ENCODE measurements at places on chromosomes 5 and 9.

DNA sequence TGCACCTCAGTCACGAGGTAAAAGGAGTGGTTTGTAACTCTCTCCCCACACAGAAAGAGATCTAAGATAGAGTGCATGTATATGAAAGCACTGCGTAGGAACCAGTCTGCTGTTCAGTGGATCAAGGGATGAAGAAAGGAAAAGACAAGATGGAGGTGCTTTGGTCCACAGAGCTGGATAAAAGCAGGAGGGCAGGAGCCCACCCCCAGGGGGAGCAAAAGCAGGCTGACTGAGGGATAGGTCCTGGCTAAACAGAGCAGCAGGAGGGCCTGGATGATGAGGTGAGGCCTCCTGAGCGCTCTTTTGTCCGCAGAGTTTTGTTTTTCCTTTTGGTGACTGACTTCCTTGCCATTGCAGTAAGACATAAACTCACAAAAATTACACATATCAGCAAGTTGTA is 293.5 kb upstream of the C9orf72 start:
- DNase-seq: no peak

DNA sequence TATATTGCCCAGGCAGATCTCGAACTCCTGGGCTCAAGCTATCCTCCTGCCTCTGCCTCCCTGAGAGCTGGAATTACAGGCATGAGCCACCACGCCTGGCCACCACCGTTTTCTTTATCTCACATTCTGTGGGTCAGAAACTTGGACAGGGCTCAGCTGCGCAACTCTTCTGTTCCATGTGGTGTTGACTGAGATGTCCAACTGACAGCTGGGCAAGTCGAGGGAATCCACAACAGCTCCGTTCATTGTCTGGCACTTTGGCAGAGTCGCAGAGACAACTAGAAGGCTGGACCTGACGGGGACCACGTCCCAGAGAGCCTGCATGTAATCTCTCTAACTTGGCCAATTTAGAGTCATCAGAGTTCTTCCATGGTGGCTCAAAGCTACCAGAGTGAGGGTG is 36.2 kb upstream of the AOPEP start:
- DNase-seq: no peak

- DNase-seq: no peak
Measured at GRCh38 chr5:18761801-18762200, 1127.5 kb downstream of the TAF11L14 start.

- no peak for DNase-seq
Measured at GRCh38 chr9:95556521-95556920, 39.8 kb upstream of the PTCH1 start.

- DNase-seq: no peak
Measured at GRCh38 chr5:160108124-160108523, 11.1 kb downstream of the PWWP2A start.

- no peak for DNase-seq
Measured at GRCh38 chr5:127849408-127849807, 146.2 kb downstream of the CCDC192 start.

DNA sequence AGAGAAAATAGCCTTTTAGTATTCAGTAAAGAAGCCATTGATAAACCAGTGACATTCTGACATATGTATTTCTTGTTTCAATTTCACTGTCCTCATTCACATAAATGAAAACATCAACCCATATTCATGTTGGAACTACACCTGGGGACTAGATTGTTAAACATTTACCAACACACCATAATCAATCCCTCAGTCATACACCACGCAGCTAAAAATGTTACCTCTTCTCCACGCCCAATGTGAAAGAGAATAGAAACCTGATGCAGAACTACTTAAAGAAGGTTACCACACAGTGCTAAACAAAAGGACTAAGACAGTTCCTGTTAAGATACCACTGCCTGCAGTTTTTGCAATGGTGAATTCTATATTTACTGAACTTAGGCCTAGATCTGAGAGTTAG is 518.9 kb downstream of the PRELID2 start:
- DNase-seq: no peak

- DNase-seq: no peak
Measured at GRCh38 chr5:66538126-66538525, 58.1 kb upstream of the MAST4 start.

GRCh38 chr9:91734371-91734981 is 215.6 kb downstream of the ROR2 start:
- no peak for DNase-seq

GRCh38 chr5:142426129-142427014 is 101.6 kb upstream of the SPRY4 start:
- DNase-seq: no peak

- no peak for DNase-seq
Measured at GRCh38 chr5:57137401-57137800, 36.5 kb upstream of the GPBP1 start.

- no peak for DNase-seq
Measured at GRCh38 chr5:169404223-169404622, 103.3 kb upstream of the SLIT3 start.

- no peak for DNase-seq
Measured at GRCh38 chr5:153829510-153830065, 209.1 kb downstream of the FAM114A2 start.

DNA sequence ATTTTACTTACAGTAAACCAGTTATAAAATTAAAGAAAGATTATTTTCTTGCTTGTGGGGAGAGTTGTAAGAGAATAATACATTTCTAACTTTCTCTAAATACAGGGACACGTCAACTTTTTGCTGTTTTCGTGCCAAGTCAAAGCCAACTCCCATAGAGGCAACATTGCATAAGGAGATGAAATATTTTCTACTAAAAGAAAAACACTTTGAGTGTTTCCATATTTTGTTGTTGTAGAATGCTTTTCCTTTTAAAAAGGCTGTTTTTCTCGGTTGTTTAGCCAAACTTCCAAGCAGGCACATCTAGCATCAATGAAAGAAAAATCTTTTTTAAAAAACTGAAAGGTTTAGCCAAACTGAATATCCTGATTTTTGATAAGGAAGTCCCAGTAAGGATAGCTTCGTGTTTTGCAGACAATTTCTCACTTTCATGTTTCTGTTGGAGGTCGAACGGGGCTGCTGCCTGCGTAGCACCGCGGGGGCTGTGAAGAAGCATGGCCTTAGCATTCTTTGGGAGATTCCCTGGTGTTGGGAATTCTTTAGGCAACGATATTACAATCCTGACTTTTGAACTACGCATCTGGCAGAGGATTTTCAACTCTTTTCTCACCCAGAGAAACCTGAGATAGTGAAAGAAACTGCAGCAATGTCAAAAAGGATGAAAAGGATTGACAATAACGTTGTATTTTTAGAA is 108.1 kb upstream of the FBXL7 start:
- DNase-seq: no peak

DNA sequence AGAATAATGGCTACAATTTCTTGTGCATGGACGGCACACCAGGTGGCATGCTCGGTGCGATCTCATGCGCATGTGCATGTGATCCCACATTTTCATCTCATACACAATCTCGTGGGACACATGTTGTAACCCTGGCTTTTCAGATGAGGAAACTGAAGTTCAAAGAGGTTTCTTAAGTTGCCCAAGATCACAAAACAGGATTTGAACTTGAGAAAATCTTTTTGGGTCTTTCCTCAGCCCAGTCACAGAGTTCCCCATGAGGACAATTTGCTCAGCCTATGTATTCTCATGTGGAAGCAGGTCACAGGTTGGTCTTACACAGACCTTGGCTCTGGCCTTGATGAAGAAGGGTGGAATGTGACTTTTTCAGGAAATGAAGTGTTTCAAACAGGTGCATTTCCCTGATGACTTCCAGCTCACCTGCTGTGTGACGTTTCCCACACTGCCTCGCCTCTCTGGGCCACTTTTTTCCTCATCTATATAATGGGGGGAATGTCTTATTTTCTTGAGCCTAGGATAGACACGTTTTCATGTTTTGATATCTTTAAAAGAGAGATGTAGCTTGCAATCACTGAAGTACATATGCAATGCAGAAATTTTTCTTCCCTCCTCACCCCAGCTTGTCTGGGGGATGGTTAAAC is 7.1 kb upstream of the ORM1 start:
- no peak for DNase-seq

- no peak for DNase-seq
Measured at GRCh38 chr5:79876456-79876855, 114.6 kb downstream of the MTX3 start.

GRCh38 chr9:135704483-135704882 is 2.5 kb downstream of the KCNT1 start:
- DNase-seq: no peak

DNA sequence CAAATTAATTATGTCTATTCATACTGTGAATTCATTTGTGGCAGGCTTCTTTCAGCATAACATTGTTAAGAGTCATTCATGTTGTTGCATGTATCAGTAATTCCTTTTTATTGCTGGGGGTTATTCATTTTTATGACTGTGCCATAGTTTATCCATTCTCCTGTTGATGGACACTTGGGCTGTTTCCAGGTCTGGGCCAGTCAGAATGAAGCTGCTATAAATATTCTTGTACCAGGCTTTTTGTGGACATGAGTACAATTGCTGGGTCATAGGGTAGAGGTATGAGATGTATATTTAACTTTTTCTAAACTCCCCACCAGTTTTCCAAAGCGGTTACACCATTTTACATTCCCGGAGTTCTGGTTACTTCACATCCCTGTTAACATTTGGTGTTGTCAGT is 13.6 kb downstream of the PRPF4 start:
- DNase-seq: no peak

GRCh38 chr9:5805478-5805877 is 27.4 kb downstream of the ERMP1 start:
- no peak for DNase-seq

DNA sequence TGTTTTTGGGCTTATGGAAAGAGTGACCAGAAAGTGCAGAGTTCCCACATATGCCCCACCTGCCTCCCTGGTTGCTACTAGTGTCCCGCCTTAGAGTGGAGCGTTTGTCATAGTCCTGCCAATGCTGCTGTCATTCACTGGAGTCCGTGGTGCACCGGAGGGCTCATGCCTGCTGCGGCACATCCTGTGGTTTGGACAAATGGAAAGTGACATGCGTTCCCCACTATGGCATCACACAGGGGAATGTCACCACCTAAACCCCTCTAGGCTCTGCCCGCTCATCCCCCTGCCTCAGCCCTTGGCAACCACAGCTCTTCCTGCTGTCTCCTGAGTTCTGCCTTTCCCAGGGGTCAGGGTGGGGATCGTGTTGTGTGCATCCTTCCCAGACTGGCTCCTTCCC is 29.2 kb downstream of the IRX4 start:
- DNase-seq: no peak

- DNase-seq: no peak
Measured at GRCh38 chr9:10697044-10697443, 84.2 kb upstream of the PTPRD start.

DNA sequence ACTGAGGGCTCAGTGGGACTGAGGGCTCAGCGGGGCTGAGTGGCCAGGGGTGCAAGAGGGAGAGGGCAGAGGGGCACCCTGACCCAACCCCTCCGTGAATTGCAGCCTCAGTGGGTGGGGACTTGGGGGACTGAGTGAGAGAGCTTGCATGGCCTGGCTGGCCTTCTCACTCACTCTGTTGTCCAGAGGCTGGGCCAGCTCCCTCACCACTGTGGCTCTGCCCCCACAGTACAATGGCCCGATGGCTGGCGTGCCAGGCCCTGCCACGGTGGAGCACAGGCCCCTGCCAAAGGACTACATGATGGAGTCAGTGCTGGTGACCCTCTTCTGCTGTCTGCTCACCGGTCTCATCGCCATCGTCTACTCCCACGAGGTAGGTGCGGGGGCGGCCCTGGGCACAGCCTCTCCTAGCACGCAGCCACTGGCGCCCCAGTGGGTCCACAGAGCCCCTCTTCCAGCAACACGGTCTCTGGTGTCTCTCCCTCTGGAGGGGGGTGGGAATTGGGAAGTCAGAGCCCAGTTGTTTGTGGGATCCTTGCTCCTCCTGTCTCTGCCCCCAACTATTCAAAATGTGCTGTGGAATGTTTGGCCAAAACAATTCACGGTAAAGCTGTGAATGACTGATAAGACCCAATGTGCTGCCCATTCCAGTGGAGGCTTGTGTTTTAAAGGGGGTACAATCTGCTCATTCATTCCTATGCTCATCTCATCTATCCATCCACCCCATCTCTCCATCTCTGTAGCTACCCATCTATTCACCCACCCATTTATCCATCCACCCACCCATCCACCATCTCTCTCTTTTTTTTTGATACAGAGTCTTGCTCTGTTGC is 10.7 kb downstream of the PRRT1B start:
- no peak for DNase-seq

DNA sequence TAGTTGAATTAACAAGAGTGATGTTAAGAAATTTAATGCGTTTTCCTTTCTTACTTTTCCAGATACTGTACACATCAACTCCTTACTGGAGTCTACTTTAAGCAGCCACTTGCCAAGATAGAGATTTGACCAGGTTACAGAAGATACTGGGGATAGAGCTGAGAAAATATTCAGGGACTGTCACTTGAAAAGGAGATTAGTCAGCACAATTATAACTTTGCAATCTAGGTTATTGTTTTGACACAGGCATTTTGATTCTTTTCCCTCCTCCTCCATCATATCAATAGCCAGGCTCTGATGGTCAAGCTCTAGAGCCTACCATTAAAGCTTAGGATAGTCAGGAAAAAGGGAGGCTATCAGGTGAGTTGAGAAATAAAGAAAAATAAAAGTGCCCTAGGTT is 345.9 kb upstream of the ITGA1 start:
- no peak for DNase-seq

DNA sequence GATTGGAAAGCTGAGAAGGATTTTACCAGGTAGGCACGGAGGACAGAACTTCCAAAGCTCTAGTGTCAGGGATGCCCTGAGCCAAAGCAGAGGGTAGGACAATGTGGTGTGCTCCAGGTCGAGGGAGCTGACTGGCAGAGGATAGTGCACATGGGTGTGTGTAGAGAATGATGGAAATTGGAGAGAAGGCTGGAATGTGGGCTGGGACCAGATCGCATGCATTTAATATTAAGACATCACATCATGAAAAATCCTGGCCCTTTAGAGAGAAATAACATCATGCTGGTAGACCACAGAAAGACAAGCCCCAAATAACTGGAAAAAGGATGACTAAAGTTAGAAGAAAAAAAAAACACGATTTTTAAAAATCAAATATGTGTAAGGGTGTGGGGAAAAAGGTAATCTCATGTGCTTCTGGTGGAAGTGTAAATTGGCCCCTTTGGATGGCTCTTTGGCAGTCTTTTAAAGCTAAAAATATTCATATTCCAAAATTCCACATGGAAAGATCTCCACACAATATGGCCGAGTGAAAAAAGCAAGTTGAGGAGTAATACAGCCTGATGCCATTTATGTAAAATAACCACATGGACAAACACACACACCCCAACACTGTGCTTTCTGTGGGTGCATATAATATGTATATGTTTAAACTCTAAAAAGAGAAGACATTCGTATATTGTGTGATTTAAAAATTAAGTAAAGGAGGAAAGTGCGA is 67.0 kb upstream of the TGFBR1 start:
- DNase-seq: no peak

- DNase-seq: no peak
Measured at GRCh38 chr5:120361941-120362340, 102.2 kb upstream of the PRR16 start.

GRCh38 chr9:95273369-95274022 is 44.0 kb downstream of the FANCC start:
- DNase-seq: no peak

GRCh38 chr5:38455796-38456330 is 100.6 kb downstream of the LIFR start:
- no peak for DNase-seq

All from HS-5 (cell line).